Thoracic aorta (tissue), 2 donors: ENCODE measurements at places on chromosomes 11 and 22.

DNA sequence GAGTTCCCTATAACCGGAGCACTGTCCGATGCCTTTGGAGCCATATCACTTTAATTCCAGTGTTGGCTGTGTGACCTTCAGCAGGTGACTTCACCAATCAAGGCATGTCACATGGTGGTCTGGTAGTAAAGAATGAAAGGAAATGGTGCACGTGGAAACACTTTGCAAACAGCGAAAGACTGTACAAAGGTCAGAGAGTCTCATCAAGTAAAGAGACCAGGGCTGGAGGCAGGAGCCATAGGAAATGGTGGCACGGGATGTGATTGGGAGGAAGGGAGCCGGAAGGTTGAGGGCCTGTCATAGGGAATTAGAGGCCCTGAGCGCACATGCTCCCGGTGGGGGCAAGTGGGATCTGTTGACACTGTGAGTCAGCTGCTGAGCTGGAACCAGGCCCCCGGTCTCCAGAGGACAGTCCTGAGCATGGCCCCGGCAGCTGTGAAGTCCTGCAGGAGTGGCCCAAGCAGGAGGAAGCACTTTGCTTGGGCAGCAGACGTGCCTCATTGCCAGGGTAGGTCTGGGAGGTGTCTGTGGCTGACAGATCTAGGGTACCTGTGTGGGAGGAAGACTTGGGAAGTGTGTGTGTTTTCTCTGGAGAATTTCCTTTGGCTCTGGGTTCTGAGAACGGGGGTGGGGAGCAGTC is 2.0 kb downstream of the DAGLA start:
- H3K27ac ChIP-seq: no peak overlapping the region
- DNase-seq: no peak
- no peaks in the 10 kb centered on the region for H3K4me1 ChIP-seq

GRCh38 chr11:24324211-24324610 is 172.6 kb upstream of the LUZP2 start:
- H3K4me1 ChIP-seq: no peaks in the 10 kb centered on the region
- H3K27me3 ChIP-seq: no peaks in the 10 kb centered on the region
- DNase-seq: no peak
- no peak overlapping the region for H3K4me3 ChIP-seq
- no peaks in the 10 kb centered on the region for H3K36me3 ChIP-seq

- no peak overlapping the region for H3K4me3 ChIP-seq
- H3K27ac ChIP-seq: peak overlapping the region; percentile 59
- no peaks in the 10 kb centered on the region for H3K36me3 ChIP-seq
- H3K4me1 ChIP-seq: peaks cover 16% of the 10 kb centered on the region
Observed at GRCh38 chr11:114281388-114281956, 14.7 kb upstream of the NNMT start.

GRCh38 chr11:129946256-129946655 is 50.9 kb upstream of the NFRKB start:
- H3K27ac ChIP-seq: no peak overlapping the region
- no peaks in the 10 kb centered on the region for H3K27me3 ChIP-seq
- H3K4me3 ChIP-seq: no peak overlapping the region

GRCh38 chr11:17012712-17013547 is 1.3 kb downstream of the PLEKHA7 start:
- no peak for DNase-seq
- H3K27me3 ChIP-seq: no peaks in the 10 kb centered on the region
- peak overlapping the region; percentile 82 for H3K4me3 ChIP-seq
- peaks cover 7% of the 10 kb centered on the region for H3K4me1 ChIP-seq

DNA sequence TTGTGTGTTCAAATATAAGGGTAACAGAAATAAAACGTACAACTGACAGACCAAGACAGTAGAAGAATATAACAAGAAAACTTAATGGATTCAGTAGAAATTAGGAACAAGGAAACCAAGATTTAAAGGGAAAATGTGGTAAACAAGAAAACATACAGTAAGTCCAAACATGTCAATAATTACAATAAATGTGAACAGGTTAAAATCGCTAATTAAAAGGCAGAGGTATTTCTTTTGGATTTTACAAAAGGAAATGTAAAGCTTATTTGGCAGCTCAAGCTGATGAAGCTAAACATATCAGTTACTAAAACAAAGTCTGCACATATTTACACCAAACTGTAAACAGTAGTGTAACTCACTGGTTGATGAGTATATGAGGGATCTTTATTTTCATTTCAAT is 2.3 kb upstream of the SLC22A12 start:
- DNase-seq: no peak
- H3K36me3 ChIP-seq: no peaks in the 10 kb centered on the region
- H3K27me3 ChIP-seq: no peaks in the 10 kb centered on the region
- H3K27ac ChIP-seq: no peak overlapping the region
- no peaks in the 10 kb centered on the region for H3K4me1 ChIP-seq

GRCh38 chr11:103602840-103603239 is 433.6 kb upstream of the DDI1 start:
- no peaks in the 10 kb centered on the region for H3K27me3 ChIP-seq
- H3K36me3 ChIP-seq: no peaks in the 10 kb centered on the region

- H3K4me3 ChIP-seq: no peak overlapping the region
- H3K27ac ChIP-seq: no peak overlapping the region
- DNase-seq: no peak
Observed at GRCh38 chr22:37940698-37941376, 12.6 kb downstream of the C22orf23 start.

DNA sequence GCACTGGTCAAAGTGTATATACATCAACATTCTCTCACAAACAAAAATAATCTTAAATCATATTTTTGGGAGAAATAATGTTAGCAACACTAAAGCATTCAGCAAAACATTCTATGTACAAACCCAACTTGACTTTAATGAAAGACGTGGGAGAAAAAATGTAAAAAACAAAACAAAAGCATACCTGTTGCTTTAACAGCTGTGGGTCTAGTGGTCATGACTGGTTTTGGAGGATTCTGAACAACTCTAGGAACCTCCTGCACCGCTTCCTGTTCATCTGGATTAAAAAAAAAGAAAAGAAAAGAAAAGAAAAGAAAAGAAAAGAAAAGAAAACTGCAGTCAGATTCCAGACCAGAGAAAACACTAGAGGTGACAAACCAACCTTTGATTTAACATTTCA is 2.1 kb downstream of the FNBP4 start:
- H3K27me3 ChIP-seq: no peaks in the 10 kb centered on the region
- H3K36me3 ChIP-seq: peaks cover 26% of the 10 kb centered on the region
- H3K27ac ChIP-seq: peak overlapping the region; percentile 98
- peaks cover 26% of the 10 kb centered on the region for H3K4me1 ChIP-seq

GRCh38 chr22:38657045-38657909 is 839 bp downstream of the CBY1 start:
- H3K27me3 ChIP-seq: no peaks in the 10 kb centered on the region
- H3K27ac ChIP-seq: peak overlapping the region; percentile 64
- DNase-seq: no peak

- no peaks in the 10 kb centered on the region for H3K27me3 ChIP-seq
- H3K27ac ChIP-seq: no peak overlapping the region
- no peak overlapping the region for H3K4me3 ChIP-seq
- DNase-seq: no peak
- no peaks in the 10 kb centered on the region for H3K36me3 ChIP-seq
Observed at GRCh38 chr22:30038219-30038618, 42.0 kb upstream of the HORMAD2 start.
